Effector memory CD8-positive, alpha-beta T cell (primary cell): ENCODE measurements at places on chromosomes 2 and 18.

GRCh38 chr2:37569986-37570679 is 101.3 kb downstream of the CDC42EP3 start:
- DNase-seq: no peak

- DNase-seq: no peak
Measured at GRCh38 chr18:22088029-22088428, 81.4 kb upstream of the GATA6 start.

GRCh38 chr2:42345986-42346385 is 15.0 kb downstream of the COX7A2L start:
- DNase-seq: no peak

DNA sequence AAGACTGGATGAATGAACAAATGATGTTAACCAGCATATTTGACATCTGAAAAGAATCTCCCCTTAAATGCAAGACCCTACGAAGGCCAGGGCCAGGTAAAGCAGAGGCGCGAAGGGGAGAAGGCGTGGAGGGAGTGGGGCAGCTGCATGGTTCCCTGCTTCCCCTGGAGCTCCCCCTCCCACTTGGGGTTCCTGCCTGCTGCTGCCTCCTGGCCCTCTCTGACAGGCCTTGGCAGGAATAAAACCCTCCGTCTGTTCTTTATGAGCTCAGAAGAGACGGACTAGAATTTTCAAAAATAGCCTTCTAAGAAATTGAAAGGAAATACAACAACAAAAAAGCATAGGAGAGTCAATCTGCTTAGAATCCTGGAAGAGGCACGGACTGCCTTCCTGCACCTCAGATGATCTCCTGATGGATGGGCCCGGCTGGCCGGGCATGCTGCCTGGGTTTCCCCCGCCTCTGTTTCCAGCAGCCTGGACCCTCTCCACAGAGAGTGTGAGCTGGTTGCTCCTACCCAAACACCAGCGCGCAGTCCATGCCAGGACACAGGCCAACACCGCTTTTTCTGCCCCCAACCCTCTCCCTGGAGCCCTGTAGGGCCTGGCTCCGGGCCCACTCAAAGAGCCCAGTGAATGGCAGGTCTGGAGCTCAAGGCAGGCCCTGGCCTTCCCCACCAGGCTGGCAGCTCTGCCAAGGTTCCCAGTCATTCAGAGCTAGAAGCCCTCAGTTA is 23.9 kb downstream of the CFAP65 start:
- no peak for DNase-seq

GRCh38 chr2:75808793-75809535 is 98.2 kb upstream of the GCFC2 start:
- DNase-seq: no peak

GRCh38 chr2:120934574-120935338 is 199.1 kb downstream of the GLI2 start:
- DNase-seq: no peak

- DNase-seq: no peak
Measured at GRCh38 chr2:119425620-119426395, 5.8 kb upstream of the TMEM37 start.

DNA sequence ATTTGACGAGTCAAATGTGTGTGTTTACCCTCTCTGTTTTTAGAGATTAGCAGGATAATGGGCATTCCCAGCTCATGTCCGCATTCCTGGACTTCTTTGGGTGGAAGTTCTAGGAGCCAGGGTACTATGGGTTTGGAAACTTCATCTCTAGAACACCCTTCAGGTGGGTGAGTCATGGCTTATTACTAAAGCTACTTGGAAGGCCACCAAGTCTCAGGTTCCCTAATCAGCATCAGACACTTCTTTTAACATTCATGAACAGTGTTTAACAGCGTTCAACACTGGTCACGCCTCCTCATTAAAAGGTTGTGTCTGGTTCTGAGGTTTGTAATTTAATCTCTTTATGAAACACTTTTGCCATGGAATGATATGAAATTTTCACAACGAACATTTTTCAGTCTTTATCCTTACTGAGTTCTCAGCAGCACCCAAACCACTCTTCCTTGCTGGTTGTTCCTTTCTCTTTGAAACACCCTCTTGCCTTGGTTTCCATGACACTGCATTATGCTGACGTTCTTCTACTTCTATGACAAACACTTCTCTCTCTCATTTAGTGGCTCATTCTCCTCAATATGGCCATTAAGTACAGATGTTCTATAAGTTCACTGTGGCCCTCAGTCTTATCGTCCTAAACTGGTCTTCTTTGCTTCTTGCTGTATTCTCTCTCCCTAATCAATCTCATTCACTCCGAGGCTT is 49.3 kb downstream of the MMADHC start:
- no peak for DNase-seq

- DNase-seq: no peak
Measured at GRCh38 chr18:28012336-28012735, 164.6 kb downstream of the CDH2 start.

DNA sequence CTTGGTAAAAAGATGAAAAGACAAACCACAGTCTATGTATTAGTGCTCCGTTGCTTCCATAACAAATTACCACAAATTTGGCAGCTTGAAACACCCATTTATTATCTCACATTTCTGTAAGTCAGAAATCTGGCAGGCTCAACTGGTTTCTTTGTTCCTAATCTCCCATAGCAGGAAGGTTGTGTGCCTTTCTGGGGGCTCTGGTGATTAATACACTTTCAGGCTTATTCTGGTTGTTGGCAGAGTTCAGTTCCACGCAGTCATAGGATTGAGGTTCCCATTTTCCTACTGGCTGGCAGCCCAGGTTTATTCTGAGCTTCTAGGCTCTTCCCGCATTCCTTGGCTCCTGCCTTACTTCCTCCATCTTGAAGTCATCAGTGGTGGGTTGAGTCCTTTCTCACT is 189.3 kb downstream of the ANAPC1 start:
- no peak for DNase-seq

DNA sequence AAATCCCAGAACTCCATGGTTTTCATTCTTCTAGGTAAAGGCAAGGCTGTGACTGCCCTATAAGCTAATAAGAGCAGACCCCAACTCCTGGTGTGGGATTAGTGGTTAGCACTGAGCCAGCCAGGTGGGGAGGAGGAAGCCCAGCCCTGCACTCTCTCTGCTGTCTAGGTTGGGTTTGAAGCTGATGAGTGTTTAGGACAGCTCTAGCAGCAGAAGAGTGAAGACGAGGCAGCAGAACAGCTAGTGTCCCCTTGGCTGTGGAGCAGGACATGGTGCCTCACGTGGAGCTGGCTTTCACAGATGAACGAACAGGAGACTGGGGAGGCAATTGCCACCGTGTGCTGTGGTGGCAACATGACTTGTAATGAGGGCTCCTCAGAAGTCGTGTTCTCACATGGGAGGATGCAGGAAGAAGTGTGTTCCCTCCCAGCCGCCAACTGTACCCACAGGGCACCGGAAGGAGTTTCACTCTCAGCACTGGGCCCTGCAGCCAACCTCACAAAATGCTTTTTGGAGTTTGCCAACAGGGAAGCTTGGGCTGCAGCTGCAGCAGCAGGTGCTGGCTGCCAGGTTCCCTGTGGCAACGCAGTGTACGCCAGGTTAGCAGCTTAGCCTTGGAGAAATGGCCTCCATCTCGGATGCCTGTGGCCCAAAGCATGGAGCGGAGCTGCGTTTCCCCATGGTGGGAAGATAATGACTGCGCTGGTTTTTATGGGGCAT is 328.2 kb downstream of the SETBP1 start:
- no peak for DNase-seq

GRCh38 chr2:206105038-206105437 is 19.1 kb upstream of the INO80D start:
- DNase-seq: no peak

DNA sequence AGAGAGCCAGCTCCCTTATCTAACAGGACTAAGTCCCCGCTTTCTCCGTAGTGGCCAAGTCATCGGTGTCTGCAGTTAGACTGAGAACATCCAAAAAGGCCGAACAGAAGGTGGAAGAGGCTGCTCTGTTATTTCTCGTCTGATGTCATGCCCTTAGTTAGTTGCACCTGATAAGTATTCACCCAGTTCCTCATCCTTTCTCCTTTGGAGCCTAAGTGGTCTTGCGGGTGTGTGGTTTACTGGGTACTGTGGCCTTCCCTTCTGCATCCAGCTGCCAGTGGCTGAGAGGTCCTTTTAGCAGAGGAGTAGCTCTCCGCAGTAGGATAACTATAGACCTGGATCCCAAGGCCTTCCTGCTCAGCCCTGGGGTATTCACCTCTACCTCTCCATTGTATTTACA is 211.6 kb downstream of the BCL2 start:
- DNase-seq: no peak

- DNase-seq: no peak
Measured at GRCh38 chr2:121237980-121238665, 46.9 kb downstream of the TFCP2L1 start.

- DNase-seq: no peak
Measured at GRCh38 chr2:1736997-1737480, 7.3 kb downstream of the PXDN start.

DNA sequence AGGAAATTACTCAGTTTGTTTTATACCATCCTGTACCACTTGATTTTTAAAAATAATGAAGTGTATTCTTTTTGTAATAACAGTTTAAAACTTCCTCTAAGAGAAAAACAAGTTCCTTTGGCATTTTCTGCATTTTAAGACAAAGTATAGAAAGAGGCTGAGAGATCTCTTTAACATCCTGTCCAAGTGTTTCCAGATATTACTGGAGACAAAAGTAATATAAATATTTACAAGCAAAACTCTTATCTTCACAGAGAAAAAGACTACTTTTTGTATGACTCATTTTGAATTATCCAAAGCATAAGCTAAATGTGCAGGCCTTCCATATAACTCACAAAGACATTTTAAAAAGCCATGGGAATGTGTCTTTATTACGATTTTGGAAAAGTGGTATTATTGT is 221.1 kb downstream of the RDH14 start:
- no peak for DNase-seq

DNA sequence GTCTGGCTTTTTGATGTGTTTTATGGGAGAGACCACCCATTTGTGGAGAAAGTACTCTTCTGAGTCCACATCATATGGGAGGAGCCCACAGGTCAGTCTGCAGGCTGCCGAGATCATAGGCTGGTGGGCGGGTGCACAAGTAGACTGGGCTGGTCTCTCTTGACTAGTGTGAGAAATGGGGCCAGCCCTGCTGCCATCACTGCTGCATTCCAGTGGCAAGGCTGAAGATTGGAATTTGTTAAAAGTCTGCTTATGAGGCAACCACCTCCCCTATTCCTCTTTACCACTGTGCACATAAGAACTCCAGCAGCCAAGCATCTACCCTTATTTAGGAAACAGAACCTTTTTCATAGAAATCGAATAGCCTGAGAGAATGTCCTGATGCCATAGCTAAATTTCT is 200.7 kb downstream of the DIS3L2 start:
- no peak for DNase-seq

DNA sequence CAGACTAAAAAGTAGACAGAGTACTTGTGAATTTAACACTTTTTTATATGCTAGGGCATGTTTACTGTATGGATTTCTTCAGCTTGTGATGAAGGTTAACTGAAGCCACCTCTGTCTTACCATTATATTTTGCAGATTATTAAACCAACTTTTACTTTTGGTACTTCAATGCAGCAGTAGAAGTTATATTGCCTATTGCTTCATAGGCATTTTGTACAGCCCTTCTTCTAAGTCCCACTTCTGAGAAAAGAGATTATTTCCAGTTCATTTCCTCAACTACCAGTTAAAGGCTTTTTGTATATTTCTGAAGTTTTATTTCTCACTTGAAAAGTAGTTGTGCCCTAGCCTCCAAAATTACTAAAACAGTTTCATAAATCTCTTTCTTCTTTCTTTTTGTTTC is 256.4 kb upstream of the FBXO11 start:
- no peak for DNase-seq

DNA sequence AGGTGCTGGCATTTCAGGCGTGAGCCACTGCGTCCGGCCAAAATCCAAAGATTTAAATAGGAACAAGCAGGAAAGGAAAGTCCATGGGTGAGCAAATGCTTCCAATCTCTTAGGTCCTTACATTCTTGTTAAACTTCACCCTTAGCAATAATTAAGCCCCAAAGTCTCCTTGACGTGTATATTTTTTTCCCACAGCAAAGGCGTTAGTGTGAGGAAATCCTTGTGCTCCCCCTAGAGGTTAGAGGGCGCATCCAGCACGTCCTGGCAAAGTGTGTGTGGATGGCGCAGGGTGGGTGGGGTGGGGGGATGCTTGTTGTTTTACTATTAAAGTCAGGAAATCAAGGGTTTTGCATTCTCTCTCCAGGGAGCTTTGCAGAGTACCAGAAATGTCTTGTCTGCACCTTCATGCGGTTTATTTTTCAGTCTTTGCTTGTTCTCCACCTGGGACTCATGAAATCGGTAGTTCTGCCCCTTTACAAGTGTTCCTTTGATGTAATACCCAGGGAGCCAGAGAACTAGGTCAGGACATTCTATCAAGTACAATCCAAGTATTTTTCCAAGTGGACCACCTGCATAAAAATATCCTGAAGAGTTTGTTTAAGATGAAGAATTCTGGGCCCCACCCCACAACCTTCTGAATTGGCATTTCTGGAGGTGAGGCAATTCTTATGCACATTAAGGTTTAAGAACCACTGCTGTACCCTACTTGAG is 22.2 kb upstream of the ITSN2 start:
- DNase-seq: peak; percentile 56

- DNase-seq: no peak
Measured at GRCh38 chr2:127320586-127321275, 26.8 kb upstream of the ERCC3 start.

GRCh38 chr2:105744909-105745853 is at the start of gene NCK2:
NCK2 (plus strand) TSS chr2:105744912; CDS start chr2:105855064, 110,152 bp downstream.
- DNase-seq: no peak

DNA sequence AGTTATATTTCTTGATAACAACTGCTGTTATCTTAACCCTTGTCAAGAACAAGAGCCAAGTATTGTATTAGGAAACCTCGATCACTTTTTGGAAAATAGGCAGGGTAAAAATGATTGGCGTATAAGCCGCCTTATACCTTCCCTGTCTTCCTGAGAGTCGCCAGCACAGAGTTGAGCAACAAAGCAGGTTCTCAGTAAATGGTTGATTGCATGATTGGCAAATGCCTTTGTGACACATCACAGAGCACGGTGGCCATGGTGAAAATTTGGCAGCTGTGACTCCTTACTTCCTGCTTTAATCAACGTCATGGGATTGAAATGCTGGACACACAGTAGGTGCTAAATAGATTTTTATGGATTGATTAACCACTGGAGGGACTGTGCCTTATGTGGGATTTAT is 3.9 kb upstream of the KLHL29 start:
- no peak for DNase-seq

GRCh38 chr18:36620788-36621187 is 208.0 kb downstream of the TPGS2 start:
- no peak for DNase-seq

DNA sequence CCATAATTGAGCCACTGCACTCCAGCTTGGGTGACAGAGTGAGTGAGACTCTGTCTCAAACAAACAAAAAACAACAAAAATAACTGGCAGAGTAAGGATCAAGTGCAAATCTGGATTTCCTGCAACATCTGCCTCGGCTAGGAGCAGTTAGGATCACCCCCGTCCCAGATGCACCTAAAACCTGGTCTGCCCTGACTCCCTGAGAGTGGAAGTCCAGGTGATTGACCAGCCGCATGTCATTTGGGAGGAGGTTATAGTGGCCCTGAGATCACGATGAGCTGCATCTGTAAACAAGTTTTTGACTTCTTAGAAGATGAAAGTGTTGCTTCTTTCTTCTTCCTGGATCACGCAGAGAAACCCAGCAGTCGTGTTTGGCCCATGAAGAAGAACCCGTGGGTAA is 5.0 kb upstream of the ESPNL start:
- no peak for DNase-seq

GRCh38 chr2:20576598-20577115 is 74.2 kb downstream of the HS1BP3 start:
- peak; percentile 34 for DNase-seq

- no peak for DNase-seq
Measured at GRCh38 chr18:13611601-13612195, 114.7 kb downstream of the FAM210A start.
